Caco-2 (cell line): ENCODE measurements at places on chromosomes 12 and 14. TPM values are rescaled to one million over a fixed set of nuclear protein-coding genes. Genes with fewer than 3 reads are reported as not detected.

GRCh38 chr12:120650233-120650690, 9.8 kb downstream of the CABP1 start:
- H3K36me3 ChIP-seq = no peaks in the 10 kb centered on the region
- H3K4me3 ChIP-seq = no peak overlapping the region
- H3K27me3 ChIP-seq = no peaks in the 10 kb centered on the region
- H3K27ac ChIP-seq = no peak overlapping the region

- peaks cover 28% of the 10 kb centered on the region for H3K4me1 ChIP-seq
- no peak overlapping the region for H3K4me3 ChIP-seq
- H3K36me3 ChIP-seq = no peaks in the 10 kb centered on the region
These were observed 82.9 kb downstream of the MAP1LC3B2 start for GRCh38 chr12:116642106-116642505.

The P2RX2 gene
- not detected in 2 replicates for total RNA-seq

The TNFAIP2 gene
- 7.9 and 8.1 TPM in 2 replicates for total RNA-seq

The TEX22 gene
- total RNA-seq = 0.86 and 0.91 TPM in 2 replicates

The GDF3 gene
- total RNA-seq = 0.41 TPM in 1 of 2 replicates, not detected in the other

The ALDH2 gene
- 170 and 196 TPM in 2 replicates for total RNA-seq

The TAS2R43 gene
- not detected in 2 replicates for total RNA-seq

The TMEM253 gene
- total RNA-seq = 0.98 and 1.0 TPM in 2 replicates
